ENCODE measurements at places on chromosomes 3 and 15. TPM values are rescaled to one million over a fixed set of nuclear protein-coding genes. Genes with fewer than 3 reads are reported as not detected.

The MEIS2 gene
- total RNA-seq = 58.5 TPM

The WDR93 gene
- not detected for total RNA-seq

The CA12 gene
- 107 TPM for total RNA-seq

The UQCRC1 gene
- total RNA-seq = 130 TPM

The FEZF2 gene
- not detected for total RNA-seq

The RTP1 gene
- not detected for total RNA-seq

All from cardiac ventricle fibroblast (primary cell).